Activated CD8-positive, alpha-beta T cell treated with anti-CD3 and anti-CD28 coated beads, Interleukin-2, amount 10 ng/mL, durations not matched to agents 7 days and 5 days (primary cell): ENCODE measurements at places on chromosomes 11 and 22. TPM values are rescaled to one million over a fixed set of nuclear protein-coding genes. Genes with fewer than 3 reads are reported as not detected.

DNA sequence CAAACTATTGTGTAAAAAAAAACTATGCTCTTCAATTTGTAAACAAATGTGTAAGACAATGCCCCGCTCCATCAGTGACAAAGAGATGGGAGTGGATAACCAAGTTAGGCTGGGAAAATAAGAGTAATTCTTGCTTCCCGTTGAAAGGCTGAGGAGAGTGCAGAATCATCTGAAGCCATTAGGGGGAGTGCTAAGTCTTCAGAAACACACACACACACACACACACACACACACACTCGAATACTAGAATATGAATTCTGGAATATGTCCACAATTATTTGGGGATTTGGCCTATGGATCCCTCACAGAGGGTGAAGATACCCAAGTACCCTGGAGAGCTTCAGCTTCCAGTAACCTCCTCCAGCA is 27.8 kb upstream of the ROBO3 start:
- peaks cover 24% of the 10 kb centered on the region for H3K4me1 ChIP-seq
- peaks cover 61% of the 10 kb centered on the region for H3K27me3 ChIP-seq
- no peak for DNase-seq
- no peak overlapping the region for H3K4me3 ChIP-seq
- no peaks in the 10 kb centered on the region for H3K36me3 ChIP-seq

DNA sequence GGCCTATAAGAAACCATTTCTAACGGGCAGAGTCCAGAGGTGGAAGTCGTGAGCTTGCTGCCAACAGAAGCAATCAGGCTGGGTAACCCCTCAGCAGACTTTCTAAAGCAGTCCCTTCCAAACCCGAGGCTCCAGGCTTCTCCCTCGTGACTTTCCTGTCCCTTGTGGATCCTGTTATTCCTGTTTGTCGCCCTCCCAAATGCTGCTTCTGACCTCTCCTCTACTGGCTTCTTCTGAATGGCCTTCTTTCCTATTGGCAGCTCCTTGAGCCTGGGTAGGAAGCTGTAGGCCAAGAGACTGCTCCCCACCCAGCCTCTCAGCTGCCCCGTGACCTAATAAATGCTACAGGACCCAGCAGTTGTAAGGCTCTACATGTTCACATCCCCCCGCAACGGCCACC is 35.0 kb downstream of the MAFF start:
- DNase-seq, result no peak
- no peak overlapping the region for H3K27ac ChIP-seq
- H3K36me3 ChIP-seq, result no peaks in the 10 kb centered on the region

- DNase-seq, result no peak
- H3K27ac ChIP-seq, result no peak overlapping the region
- H3K4me3 ChIP-seq, result no peak overlapping the region
- H3K36me3 ChIP-seq, result no peaks in the 10 kb centered on the region
- no peaks in the 10 kb centered on the region for H3K4me1 ChIP-seq
Observed at GRCh38 chr11:13152264-13152663, 125.3 kb upstream of the BMAL1 start.

GRCh38 chr11:27532652-27533325 is 26.2 kb upstream of the LIN7C start:
- H3K4me1 ChIP-seq, result no peaks in the 10 kb centered on the region
- no peak for DNase-seq
- no peaks in the 10 kb centered on the region for H3K27me3 ChIP-seq
- H3K27ac ChIP-seq, result no peak overlapping the region
- no peaks in the 10 kb centered on the region for H3K36me3 ChIP-seq
- no peak overlapping the region for H3K4me3 ChIP-seq

- no peak for DNase-seq
- no peak overlapping the region for H3K4me3 ChIP-seq
- peaks cover 73% of the 10 kb centered on the region for H3K36me3 ChIP-seq
- peaks cover 29% of the 10 kb centered on the region for H3K4me1 ChIP-seq
Observed at GRCh38 chr22:35664955-35665587, 16.8 kb downstream of the APOL6 start.

The TSPAN18 gene
- 7.5 TPM for total RNA-seq

DNA sequence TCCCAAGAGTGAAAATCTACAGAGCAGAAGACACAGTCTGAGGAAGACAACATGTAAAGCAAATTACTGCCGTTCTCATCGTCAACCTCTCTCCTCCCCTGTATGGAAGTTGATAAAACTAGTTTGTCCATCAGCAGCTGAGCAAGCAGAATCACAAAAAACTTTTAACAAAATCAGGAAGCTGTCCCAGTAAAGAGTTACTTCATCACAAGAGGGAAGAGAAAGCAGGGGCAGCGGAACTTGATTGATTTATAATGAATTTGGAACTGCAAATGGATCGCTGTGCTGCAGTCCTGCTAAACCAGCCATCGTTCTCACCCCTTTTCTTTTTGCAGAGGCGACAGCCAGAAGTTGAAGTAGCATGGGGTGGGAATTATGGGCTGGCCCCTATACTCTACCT is 13.7 kb upstream of the UCP3 start:
- H3K36me3 ChIP-seq, result peaks cover 26% of the 10 kb centered on the region
- H3K4me3 ChIP-seq, result no peak overlapping the region
- H3K4me1 ChIP-seq, result peaks cover 30% of the 10 kb centered on the region
- no peaks in the 10 kb centered on the region for H3K27me3 ChIP-seq
- DNase-seq, result no peak
- no peak overlapping the region for H3K27ac ChIP-seq

DNA sequence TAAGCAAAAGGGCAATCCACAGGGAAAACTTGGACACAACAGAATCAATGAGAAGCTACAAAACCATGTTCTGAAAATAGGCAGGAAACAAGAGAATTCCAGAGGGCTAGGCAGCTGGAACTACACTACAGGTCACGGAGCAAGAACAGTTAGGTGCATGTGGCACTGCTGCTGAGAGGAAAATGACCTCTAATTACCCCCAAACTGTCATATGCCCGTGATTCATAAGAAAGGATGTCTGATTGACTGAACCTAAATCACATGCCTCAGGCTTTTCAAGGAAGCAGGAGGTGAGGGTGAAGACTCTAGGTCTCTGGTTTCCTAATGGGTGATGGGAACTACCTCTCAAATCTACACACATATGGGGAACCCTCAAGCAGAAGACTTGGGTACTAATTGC is 17.9 kb upstream of the RRAS2 start:
- DNase-seq, result no peak
- H3K27me3 ChIP-seq, result peaks cover 2% of the 10 kb centered on the region
- H3K27ac ChIP-seq, result no peak overlapping the region
- peaks cover 1% of the 10 kb centered on the region for H3K36me3 ChIP-seq
- peaks cover 47% of the 10 kb centered on the region for H3K4me1 ChIP-seq

The ALX4 gene
- not detected for total RNA-seq

GRCh38 chr11:532986-533585 is 2.3 kb downstream of the HRAS start:
- no peak overlapping the region for H3K4me3 ChIP-seq
- no peak overlapping the region for H3K27ac ChIP-seq
- peaks cover 2% of the 10 kb centered on the region for H3K36me3 ChIP-seq
- no peak for DNase-seq
- H3K27me3 ChIP-seq, result no peaks in the 10 kb centered on the region

The OR5B21 gene
- 0.40 TPM for total RNA-seq

DNA sequence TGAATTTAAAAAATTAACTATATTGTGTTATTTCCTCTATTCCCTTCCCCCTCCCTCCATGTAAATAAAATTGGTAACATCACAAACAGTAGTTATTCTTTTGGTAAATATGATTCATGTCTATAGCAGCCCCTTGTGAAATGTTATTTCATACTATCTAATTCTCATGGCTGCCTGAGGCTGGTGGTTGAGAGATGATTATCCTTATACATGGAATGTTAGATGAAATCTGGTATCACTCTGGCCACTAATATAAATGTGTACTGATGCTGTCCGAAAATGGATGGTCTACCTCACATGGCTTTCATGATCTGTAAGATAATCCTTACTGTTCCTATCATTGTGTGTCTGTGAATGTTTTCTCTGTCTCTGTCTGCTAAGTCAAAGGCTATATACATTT is 25.0 kb upstream of the EXPH5 start:
- H3K4me1 ChIP-seq, result no peaks in the 10 kb centered on the region
- H3K4me3 ChIP-seq, result no peak overlapping the region
- no peak overlapping the region for H3K27ac ChIP-seq

The CALCA gene
- not detected for total RNA-seq

- H3K27me3 ChIP-seq, result peaks cover 6% of the 10 kb centered on the region
- no peaks in the 10 kb centered on the region for H3K4me1 ChIP-seq
- H3K27ac ChIP-seq, result no peak overlapping the region
- no peaks in the 10 kb centered on the region for H3K36me3 ChIP-seq
Observed at GRCh38 chr11:133821776-133822175, 23.5 kb downstream of the SPATA19 start.

GRCh38 chr22:32587449-32587848 is 112.8 kb downstream of the FBXO7 start:
- no peak for DNase-seq
- H3K4me3 ChIP-seq, result no peak overlapping the region
- no peak overlapping the region for H3K27ac ChIP-seq
- no peaks in the 10 kb centered on the region for H3K36me3 ChIP-seq
- H3K4me1 ChIP-seq, result no peaks in the 10 kb centered on the region

- peaks cover 42% of the 10 kb centered on the region for H3K36me3 ChIP-seq
- no peaks in the 10 kb centered on the region for H3K27me3 ChIP-seq
Observed at GRCh38 chr11:13721760-13722159, 53.3 kb downstream of the FAR1 start.

The SELENOH gene
- total RNA-seq, result 210 TPM

DNA sequence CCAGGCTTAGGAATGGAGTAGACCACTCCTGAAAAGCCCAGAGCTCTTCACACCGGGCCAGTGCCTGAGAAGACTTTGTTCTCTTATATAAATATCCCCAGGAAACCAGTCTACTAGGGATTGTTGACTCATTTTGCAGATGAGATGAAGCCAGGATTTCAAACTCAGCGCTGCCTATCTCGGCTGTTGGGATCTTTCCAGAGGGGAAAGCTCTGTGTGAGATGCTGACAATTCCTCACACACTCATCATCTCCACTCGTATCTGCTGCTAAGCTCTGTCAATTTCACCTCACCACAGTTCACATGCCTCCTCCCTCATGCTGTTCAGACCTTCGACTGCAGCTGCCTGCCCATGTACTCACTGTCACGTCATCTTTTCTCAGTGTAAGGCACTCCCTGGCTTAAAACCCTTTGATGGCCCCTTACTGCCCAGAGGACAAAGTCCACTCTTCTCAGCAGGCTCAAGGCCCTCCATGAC is 12.5 kb downstream of the USH1C start:
- H3K4me1 ChIP-seq, result no peaks in the 10 kb centered on the region
- no peak overlapping the region for H3K4me3 ChIP-seq
- H3K27ac ChIP-seq, result no peak overlapping the region
- H3K36me3 ChIP-seq, result no peaks in the 10 kb centered on the region
- peaks cover 7% of the 10 kb centered on the region for H3K27me3 ChIP-seq
- DNase-seq, result no peak

- no peak overlapping the region for H3K4me3 ChIP-seq
- H3K36me3 ChIP-seq, result no peaks in the 10 kb centered on the region
- no peak for DNase-seq
- H3K27me3 ChIP-seq, result peaks cover 17% of the 10 kb centered on the region
- H3K27ac ChIP-seq, result no peak overlapping the region
Observed at GRCh38 chr11:120590472-120590871, 78.9 kb downstream of the GRIK4 start.

GRCh38 chr11:103671143-103671651 is 365.2 kb upstream of the DDI1 start:
- H3K27ac ChIP-seq, result no peak overlapping the region
- H3K4me3 ChIP-seq, result no peak overlapping the region
- no peaks in the 10 kb centered on the region for H3K36me3 ChIP-seq
- DNase-seq, result no peak

- no peak for DNase-seq
- no peaks in the 10 kb centered on the region for H3K36me3 ChIP-seq
- H3K4me1 ChIP-seq, result no peaks in the 10 kb centered on the region
- H3K4me3 ChIP-seq, result no peak overlapping the region
- H3K27me3 ChIP-seq, result no peaks in the 10 kb centered on the region
Observed at GRCh38 chr11:24225501-24225900, 271.4 kb upstream of the LUZP2 start.

GRCh38 chr11:62138630-62139425 is 15.0 kb downstream of the INCENP start:
- DNase-seq, result no peak
- H3K36me3 ChIP-seq, result peaks cover 69% of the 10 kb centered on the region
- H3K27ac ChIP-seq, result no peak overlapping the region
- no peaks in the 10 kb centered on the region for H3K27me3 ChIP-seq
- H3K4me3 ChIP-seq, result no peak overlapping the region
- peaks cover 7% of the 10 kb centered on the region for H3K4me1 ChIP-seq

- no peaks in the 10 kb centered on the region for H3K27me3 ChIP-seq
- no peak for DNase-seq
- no peaks in the 10 kb centered on the region for H3K36me3 ChIP-seq
- H3K4me1 ChIP-seq, result no peaks in the 10 kb centered on the region
- H3K4me3 ChIP-seq, result no peak overlapping the region
Observed at GRCh38 chr11:125304136-125304535, 139.6 kb downstream of the PKNOX2 start.

- H3K4me3 ChIP-seq, result no peak overlapping the region
- H3K4me1 ChIP-seq, result no peaks in the 10 kb centered on the region
- no peaks in the 10 kb centered on the region for H3K27me3 ChIP-seq
- no peak for DNase-seq
- H3K36me3 ChIP-seq, result peaks cover 2% of the 10 kb centered on the region
Observed at GRCh38 chr22:23874871-23875270, 17.2 kb downstream of the SLC2A11 start.

GRCh38 chr11:130094614-130095013 is 24.9 kb downstream of the APLP2 start:
- no peak for DNase-seq
- no peaks in the 10 kb centered on the region for H3K36me3 ChIP-seq
- H3K4me3 ChIP-seq, result no peak overlapping the region

DNA sequence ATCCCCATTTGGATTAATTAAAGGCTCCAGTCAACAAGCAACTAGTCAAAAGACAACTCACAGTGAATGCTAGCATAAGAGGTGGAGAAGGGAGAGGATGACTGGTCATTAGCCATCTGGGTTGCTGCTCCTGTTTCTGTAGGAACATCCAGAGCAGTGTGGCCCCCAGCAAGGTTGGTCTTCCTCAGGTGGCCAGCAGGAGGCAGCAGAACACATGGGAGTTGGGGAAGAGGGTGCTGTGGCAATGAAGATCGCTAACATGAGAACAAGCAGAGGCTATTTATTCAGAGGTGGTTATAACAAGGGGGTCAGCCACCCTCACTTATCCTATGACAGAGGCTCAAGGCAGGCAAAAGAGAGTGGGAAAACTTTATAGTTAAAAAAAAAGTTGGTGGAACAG is 21.3 kb downstream of the IZUMO1R start:
- no peak overlapping the region for H3K4me3 ChIP-seq
- no peaks in the 10 kb centered on the region for H3K27me3 ChIP-seq
- DNase-seq, result peak; percentile 68
- no peaks in the 10 kb centered on the region for H3K4me1 ChIP-seq
- H3K27ac ChIP-seq, result no peak overlapping the region
- no peaks in the 10 kb centered on the region for H3K36me3 ChIP-seq

The APOL6 gene
- total RNA-seq, result 63.2 TPM

GRCh38 chr11:61923166-61924063 is 6.0 kb upstream of the RAB3IL1 start:
- no peak overlapping the region for H3K4me3 ChIP-seq
- peaks cover 2% of the 10 kb centered on the region for H3K4me1 ChIP-seq
- peaks cover 19% of the 10 kb centered on the region for H3K27me3 ChIP-seq
- DNase-seq, result no peak
- no peaks in the 10 kb centered on the region for H3K36me3 ChIP-seq
- H3K27ac ChIP-seq, result no peak overlapping the region

The OVOL1 gene
- 0.08 TPM for total RNA-seq

The CDC42EP2 gene
- total RNA-seq, result 0.29 TPM
